Thoracic aorta (tissue), 2 donors: ENCODE measurements at places on chromosomes 3 and 15.

DNA sequence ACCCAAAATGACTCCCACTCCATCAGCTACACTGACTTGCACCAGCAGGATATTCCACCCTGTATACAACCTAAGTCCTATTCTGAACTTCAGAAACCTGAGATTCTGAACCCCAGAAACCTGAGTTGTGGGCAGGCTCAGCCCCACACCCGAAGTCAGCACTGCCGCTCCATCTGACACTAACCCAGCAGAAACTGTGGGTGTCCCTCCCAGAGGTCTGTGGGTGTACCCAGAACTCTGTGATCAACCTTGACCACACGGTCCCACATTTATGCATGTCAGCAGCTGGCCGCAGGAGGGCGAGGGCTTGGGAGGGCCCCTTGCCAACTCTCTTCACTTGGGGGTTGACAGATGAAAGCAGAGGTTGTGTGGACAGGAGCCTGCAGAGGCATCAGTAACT lies 9.3 kb downstream of the OXTR start:
- no peak overlapping the region for H3K27ac ChIP-seq
- H3K27me3 ChIP-seq: no peaks in the 10 kb centered on the region
- no peaks in the 10 kb centered on the region for H3K36me3 ChIP-seq
- H3K4me1 ChIP-seq: no peaks in the 10 kb centered on the region

GRCh38 chr3:94004301-94004910 lies 24.0 kb downstream of the STX19 start:
- H3K4me1 ChIP-seq: peaks cover 21% of the 10 kb centered on the region
- peak overlapping the region; percentile 66 for H3K4me3 ChIP-seq
- no peaks in the 10 kb centered on the region for H3K27me3 ChIP-seq
- H3K27ac ChIP-seq: no peak overlapping the region
- DNase-seq: no peak
- H3K36me3 ChIP-seq: no peaks in the 10 kb centered on the region

- peak within 1 kb of the TSS; percentile 78 for H3K27ac ChIP-seq
- no peaks in the 10 kb centered on the region for H3K36me3 ChIP-seq
- H3K4me3 ChIP-seq: peak within 1 kb of the TSS; percentile 95
- peaks cover 42% of the 10 kb centered on the region for H3K4me1 ChIP-seq
Observed at GRCh38 chr3:46693038-46693891, at the start of gene ALS2CL. Gene ALS2CL (minus strand): TSS chr3:46693679. CDS start chr3:46689440, 4,239 bp downstream.

DNA sequence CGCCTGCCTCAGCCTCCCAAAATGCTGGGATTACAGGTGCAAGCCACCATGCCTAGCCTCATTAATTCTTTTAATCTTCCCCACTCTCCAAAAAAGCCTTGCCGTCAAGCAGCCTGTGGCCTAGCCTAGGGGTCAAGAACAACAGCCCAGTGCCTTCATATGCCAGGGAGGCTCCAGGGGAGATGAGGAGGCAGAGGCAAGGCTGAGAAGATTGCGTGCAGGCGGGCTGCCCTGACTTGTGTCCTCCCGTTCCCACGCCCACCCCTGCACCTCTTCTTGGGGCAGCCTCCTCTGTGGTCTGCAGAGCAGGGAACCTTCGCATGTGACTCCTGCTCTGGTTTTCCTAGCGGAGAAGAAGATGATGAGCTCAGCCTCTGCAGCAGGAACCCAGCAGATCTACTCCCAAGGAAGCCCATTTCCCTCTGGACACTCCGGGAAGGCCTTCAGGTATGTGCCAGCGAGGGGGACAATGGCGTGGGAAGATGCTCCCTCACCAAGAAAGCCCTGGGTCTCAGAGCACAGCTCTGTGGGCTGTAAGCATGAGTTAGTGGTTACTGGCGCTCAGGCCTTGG lies 118.5 kb upstream of the ABHD17C start:
- no peaks in the 10 kb centered on the region for H3K27me3 ChIP-seq
- no peak for DNase-seq
- H3K4me3 ChIP-seq: no peak overlapping the region
- peaks cover 7% of the 10 kb centered on the region for H3K36me3 ChIP-seq
- H3K4me1 ChIP-seq: no peaks in the 10 kb centered on the region
- H3K27ac ChIP-seq: no peak overlapping the region

- peak overlapping the region; percentile 87 for H3K4me3 ChIP-seq
- H3K27me3 ChIP-seq: no peaks in the 10 kb centered on the region
- H3K27ac ChIP-seq: peak overlapping the region; percentile 45
- peaks cover 32% of the 10 kb centered on the region for H3K4me1 ChIP-seq
Observed at GRCh38 chr15:74873756-74874424, 725 bp upstream of the SCAMP2 start.

DNA sequence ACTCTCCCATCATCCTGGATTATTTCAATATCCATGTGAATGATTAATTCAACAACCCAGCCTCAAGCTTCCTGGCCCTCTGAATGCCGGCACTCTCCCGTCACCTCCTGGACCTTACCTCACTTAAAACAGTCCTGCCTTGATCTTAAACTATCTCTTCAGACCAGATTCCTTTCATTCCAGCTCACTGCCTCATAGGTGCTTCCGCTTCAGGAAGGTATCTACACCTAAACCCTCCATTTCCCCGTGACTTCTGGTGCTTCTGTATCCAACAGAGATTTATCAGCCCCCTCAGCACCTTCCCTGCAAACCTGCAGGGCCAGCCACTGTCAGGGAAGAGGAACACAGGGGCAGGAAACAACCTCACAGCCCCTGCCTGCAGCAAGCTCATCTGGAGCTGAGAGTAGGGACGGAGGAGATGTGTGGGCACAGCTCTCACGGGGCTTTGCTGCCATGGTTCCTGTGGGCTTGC lies 98.9 kb upstream of the TJP1 start:
- H3K36me3 ChIP-seq: no peaks in the 10 kb centered on the region
- no peaks in the 10 kb centered on the region for H3K27me3 ChIP-seq
- no peak overlapping the region for H3K4me3 ChIP-seq
- no peak overlapping the region for H3K27ac ChIP-seq
- peaks cover 20% of the 10 kb centered on the region for H3K4me1 ChIP-seq
- no peak for DNase-seq

- DNase-seq: no peak
- H3K36me3 ChIP-seq: no peaks in the 10 kb centered on the region
- no peak overlapping the region for H3K4me3 ChIP-seq
Observed at GRCh38 chr3:114420072-114420471, 126.2 kb downstream of the TIGIT start.
